ENCODE measurements at places on chromosomes 1 and 21.

GRCh38 chr1:163170975-163171676 is 31.6 kb downstream of the RGS5 start:
- DNase-seq, result no peak

DNA sequence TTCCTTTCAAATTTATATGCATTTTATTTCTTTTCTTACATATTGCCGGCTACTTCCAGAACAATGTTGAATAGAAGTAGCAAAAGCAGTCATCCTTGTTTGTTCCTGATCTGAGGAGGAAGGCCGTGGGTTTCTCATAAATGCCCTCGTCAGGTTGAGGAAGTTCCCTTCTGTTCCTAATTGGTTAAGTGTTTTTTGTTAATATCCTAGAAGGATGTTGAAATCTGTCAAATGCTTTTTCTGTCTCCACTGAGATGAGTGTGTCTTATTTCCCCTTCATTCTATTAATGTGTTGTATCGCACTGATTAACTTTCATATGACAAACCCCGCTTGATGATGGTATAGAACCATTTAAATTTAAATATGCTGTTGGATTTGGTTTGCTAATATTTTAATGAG is 15.4 kb downstream of the TTLL10 start:
- no peak for DNase-seq

- DNase-seq, result no peak
Observed at GRCh38 chr1:86953167-86953566, 38.7 kb downstream of the HS2ST1 start.

GRCh38 chr1:186421446-186421845 is 39.5 kb downstream of the PDC start:
- DNase-seq, result no peak

- DNase-seq, result no peak
Observed at GRCh38 chr1:235366286-235366685, 941 bp upstream of the TBCE start.

DNA sequence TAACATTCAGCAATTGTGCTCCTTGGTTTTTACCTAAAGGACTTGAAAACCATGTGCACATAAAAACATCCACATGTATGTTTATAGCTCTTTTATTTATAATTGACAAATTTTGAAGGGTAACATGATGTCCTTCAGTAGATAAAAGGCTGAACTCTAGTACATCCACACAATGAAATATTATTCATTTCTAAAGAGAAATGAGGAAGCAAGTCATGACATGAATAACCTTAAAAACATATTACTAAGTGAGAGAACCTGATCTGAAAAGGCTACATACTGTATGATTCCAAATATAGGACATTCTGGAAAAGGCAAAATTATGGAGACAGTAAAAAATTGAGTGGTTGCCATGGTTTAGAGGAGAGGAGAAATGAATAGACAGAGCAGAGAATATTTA is 50.3 kb downstream of the DRAM2 start:
- no peak for DNase-seq

DNA sequence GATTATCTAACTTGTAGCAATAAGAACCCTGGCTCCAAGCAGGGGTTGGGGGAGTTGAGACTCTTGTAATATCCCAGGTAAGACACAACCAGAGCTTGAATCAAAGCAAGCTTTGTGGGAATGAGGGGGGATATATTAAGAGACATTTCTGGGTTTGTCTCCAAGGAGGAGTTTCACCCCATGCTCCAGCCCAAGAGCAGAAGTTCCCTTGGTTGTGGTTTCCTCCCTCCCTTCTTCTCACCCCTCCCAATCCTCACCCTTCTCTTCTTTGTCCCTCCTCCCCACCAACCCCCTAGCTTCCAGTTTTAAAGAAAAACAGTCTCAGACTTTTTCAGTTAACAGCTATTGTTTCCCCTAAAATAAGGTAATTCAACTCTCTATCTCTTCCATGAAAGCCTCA is 11.9 kb downstream of the TRAF3IP3 start:
- DNase-seq, result no peak

DNA sequence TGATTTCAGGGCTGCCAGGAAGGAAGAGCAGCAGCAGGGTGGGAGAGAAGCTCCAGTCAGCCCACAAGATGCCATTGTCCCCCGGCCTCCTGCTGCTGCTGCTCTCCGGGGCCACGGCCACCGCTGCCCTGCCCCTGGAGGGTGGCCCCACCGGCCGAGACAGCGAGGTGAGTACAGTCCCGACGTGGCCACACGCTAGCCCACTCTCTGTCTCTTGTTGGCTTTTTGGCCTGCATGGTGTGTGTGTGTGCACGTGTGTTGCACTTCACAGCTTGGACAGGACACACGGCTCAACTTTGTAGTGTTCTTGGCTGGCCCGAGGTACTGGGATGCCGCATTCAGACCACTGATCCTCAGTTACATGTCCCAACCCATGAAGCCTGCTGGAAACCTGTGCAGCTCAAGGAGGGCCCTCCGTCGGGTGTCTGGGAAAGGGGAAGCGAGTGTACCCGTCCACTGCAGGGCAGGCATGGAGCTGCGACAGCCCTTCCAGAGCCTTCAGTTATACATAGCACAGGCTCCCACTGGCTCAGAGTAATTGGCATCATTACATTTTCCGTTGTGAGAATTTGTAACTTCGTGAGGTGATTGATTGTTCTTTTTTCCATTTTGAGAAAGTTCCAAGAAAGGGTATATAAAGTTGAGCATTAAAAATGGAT is 454 bp downstream of the CORT start:
- DNase-seq, result no peak

- DNase-seq, result no peak
Observed at GRCh38 chr21:38524168-38525153, 26.2 kb upstream of the ERG start.

DNA sequence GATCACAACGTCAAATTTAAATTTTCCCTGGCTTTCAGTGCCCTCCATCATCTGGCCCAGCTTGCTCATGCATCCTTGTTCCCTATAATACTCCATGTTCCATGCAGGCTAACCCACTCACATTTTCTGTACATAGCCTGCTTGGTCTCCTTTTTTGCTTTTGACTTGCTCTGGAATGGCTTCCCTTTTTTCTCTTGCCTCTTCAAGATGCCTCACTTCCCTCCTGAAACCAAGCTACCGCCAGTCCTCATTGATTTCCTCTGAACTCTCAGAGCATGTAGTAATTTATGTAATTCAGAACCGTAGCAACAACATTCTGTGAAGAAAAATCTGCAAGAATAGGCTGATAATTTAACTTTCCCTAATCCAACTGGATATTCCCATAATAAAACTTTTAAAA is 10.3 kb downstream of the CAP1 start:
- no peak for DNase-seq

GRCh38 chr1:94055459-94056122 is 65.4 kb downstream of the ABCA4 start:
- DNase-seq, result no peak

DNA sequence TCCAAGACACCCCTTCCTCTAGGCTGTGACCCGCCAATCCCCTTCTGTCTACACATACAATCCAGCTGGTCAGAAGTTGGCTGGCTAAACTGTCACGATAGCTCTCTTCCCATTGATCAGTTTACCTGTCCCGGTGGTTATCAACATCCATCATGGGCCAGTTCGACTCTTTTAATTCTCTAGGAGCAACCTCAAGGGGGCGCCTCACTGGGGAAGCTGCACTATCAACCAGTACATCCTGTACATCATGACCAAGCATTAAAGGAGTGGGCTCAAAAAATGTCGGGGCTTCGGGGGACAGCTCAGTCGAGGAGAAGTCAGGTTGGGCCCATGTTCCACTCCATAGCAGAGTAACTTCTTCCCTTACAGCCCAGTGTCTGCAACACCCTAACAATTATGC is 53.2 kb upstream of the B3GALNT2 start:
- DNase-seq, result no peak

- no peak for DNase-seq
Observed at GRCh38 chr1:205456383-205456867, 580 bp upstream of the BLACAT1 start.

- no peak for DNase-seq
Observed at GRCh38 chr1:206709322-206709721, 24.6 kb downstream of the MAPKAPK2 start.

- DNase-seq, result no peak
Observed at GRCh38 chr1:160112357-160112756, 3.2 kb upstream of the ATP1A2 start.

DNA sequence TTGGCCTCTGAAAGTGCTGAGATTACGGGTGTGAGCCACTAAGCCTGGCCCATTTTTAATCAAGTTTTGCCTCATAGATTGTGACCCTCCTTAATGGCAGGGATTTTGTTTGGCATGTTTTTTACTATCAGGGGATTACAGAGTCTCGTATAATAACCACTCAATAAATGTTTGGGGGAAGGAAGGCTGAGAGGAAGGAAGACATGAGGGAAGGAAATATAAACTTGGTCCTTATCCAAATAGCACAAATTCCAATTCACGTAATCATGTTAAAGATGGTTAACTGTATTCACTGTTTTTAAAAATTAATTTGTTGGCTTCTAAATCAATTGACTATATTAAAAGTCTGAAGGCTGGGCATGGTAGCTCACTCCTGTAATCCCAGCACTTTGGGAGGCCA is 30.9 kb upstream of the SERTAD4 start:
- no peak for DNase-seq

DNA sequence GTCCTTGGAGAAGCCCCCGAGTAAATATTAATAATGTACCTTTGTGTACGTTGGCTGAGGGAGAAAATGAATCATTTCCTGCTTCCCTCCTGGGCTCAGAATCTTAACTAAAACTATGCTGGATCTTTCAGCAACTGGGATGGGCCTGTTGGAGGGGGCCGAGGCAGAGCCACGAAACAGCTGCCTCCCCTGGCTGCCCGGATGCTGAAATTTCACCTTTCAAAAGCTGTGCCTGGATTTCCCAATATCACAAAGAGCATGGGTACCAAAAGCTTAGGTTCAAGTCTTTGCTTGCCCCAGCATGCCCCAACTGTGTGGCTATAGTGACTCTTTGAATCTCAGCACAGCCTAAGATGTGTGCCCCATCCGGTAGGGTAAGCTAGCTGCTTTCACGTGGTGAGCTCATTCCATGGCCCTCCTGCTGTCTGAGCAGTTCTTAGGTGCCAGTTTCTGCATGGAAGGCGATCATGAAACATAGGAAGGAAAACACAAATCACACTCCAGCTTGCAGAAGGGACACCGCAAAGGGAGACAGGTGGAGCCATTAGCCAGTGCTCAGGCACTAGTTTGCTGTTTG is 473.5 kb downstream of the PTPRU start:
- no peak for DNase-seq

Measured in hepatocyte (in vitro differentiated cells).